ENCODE measurements at places on chromosomes 3 and 15.

DNA sequence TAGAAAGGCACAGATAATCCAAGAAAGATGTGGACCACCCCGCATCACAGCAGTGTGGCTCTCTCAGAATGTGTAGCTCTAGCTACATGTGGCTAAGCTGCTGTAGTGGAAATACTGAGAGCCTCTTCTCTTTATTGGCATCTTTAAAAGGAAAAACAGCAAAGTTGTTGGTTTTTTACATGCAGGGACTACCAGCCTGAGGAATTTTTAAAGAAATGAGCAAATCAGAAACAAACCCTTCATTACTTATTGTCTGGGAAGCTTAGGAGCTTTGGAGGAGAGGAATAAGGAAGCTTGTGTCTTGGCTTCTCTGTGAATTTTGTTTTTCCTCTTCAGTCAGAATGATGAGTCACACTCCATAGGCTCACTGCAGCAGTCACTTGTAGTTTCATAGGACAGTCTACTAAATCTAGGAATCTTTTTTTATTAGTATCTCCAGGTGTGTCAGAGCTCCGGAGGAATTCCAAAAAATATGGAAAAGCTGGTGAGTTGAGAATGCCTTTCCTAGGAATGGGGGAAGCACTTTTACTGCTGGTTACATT lies 27.5 kb downstream of the POLG start:
- ATAC-seq, result no peak

DNA sequence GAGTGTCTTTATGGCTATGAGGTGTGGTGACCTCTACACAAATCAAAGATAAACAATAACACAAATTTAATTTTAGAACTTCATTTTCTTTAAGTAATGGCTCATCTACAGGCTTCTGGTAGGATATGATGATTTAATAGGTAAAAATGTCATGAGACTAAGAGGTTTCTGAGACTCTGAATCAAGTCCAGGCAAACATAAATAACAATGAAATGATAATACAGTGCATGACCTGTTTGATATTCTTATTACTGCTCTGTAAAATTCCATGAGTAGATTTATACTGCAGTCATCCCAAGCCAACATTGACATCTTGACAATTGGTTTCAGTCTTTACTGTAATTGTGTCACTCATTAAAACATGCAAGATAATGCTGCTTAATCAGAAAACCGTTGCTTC lies 936.8 kb downstream of the MCTP2 start:
- no peak for ATAC-seq

GRCh38 chr3:10746001-10746400 lies 70.0 kb upstream of the SLC6A11 start:
- no peak for ATAC-seq

GRCh38 chr3:15750143-15750542 lies 47.6 kb downstream of the ANKRD28 start:
- no peak for ATAC-seq

DNA sequence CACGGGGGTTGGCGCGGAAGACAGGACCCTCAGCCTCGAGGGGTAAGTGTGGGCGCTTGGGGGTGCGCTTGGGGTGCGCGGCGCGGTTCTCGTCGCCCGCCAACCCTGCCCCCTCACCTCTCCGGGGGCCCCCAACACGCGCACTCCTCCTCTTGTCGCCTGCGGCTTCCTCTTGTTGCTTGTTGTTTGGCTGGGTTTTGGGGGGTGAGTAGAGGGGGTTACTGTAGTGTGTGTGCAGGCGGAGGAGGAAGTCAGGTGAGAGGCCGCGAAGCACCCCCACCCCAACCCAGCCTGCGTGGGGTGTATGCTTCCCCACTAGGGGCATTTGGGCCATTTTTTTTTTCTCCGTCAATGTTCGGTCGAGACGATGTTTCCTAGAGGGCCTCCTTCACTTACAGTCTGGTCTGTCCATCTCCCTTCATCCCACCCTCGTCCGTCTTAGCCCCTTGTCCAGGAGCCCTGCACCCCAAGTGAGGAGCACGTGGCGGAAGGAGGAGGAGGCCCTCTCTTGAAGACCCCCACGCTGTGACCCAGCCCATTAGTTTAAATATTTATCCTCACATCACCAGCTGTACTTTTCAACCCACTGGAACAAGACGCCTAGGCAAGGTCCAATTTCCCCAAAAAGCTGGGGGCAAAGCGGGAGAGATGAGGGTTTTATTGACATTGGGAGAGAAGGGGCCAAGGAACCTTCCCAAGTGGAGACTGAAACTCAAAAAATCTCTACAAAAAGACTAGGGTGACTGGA lies 20.4 kb upstream of the SATB1 start:
- peak; percentile 84 for ATAC-seq

DNA sequence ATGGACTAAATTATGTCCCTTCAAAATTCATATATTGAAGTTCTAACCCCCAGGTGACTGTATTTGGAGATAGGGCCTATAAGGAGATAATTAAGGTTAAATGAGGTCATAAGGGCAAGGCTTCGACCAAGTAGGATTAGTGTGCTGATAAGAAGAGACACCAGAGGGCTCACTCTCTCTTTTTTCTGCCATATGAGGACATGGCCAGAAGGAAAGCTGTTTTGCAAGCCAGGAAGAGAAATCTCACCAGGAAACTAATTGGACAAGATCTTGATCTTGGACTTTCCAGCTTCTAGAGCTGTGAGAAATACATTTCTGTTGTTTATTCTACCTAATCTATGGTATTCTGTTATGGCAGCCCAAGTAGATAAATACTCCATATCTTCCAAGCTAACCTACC lies 503.6 kb upstream of the NAALADL2 start:
- ATAC-seq, result no peak

GRCh38 chr3:123861081-123861836 lies 22.9 kb downstream of the MYLK start:
- peak; percentile 44 for ATAC-seq

DNA sequence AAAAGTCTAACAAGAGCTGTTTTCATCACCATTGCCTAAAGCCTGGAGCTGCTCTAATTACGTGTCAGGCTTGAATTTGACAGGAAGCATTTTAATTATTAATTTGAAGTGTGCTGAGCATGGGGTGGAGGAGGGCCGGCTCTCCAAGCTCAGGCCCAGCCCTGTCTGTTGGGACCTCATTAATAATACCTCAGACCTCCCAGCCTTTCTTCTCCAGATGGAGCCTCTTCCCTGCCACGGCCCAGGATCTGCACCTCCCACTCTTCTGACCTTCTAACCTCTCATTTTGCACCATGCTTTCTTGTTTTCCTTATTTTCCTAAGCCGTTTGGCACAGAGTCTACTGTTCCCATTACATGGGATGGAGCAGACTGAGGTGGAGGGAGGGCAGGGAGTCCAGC lies 30.0 kb downstream of the INSYN1 start:
- ATAC-seq, result no peak

DNA sequence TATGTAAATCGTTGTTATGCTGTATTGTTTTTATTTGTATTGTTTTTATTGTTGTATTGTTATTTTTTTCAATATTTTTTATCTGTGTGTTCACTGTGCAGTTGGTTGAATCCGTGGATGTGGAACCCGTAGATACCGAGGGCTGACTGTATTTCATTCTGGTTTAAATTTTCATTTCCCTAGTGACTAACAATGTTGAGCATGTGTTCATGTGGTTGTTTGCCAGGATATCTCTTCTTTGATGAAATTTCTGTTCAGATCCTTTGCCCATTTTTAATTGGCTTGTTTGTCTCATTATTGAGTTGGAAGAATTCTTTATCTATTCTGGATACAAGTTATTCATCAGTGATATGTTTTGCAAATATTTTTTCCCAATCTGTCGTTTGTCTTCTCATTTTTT lies 29.7 kb downstream of the STOML1 start:
- no peak for ATAC-seq

GRCh38 chr3:62416144-62416543 lies 42.8 kb upstream of the FEZF2 start:
- ATAC-seq, result no peak

DNA sequence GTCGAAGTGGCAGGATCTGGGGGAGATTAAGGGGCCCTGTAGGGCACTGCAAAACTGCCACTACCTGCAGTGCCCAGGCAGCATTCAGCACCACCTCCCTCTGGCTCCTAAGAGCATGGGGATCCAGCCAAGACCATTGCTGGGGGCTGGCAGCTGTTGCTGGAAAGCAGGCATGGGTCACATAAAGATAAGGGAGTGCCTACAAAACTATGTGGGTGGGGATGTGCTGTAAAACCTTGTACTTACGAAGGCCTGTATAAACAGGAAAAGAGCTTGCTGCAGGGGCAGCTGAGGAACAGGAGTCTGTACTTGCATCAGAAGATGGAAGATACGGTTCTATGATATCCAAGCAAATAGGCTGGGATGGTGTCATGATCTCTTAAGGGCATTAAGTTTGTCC lies 27.1 kb downstream of the IL20RB start:
- ATAC-seq, result no peak

DNA sequence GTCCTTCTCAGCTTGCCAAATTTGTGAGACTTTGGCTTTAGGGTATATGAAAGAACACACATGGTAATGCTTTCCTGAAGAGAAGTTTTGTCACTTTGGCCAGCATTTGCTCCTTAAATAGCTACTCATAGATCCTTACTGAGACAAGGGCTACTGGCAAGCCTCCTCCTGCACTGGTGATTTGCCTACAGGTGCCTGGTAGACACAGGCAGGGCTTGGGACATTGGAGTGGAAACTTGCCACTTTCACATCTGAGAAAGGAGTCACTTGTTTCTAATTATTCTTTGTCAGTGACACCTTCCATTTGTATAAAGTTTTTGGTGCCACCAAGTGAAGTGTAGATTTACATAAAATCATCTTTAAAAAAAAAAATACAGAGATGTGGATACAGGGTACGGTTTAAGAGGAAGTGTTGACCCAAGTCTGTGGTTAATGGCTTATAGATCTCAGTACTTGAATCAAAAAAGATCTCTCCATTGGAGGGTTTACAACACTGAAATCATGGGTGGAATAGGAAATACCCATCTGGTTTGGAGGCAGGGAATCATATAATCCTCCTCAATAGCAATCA lies 132.8 kb upstream of the GADL1 start:
- ATAC-seq, result no peak

DNA sequence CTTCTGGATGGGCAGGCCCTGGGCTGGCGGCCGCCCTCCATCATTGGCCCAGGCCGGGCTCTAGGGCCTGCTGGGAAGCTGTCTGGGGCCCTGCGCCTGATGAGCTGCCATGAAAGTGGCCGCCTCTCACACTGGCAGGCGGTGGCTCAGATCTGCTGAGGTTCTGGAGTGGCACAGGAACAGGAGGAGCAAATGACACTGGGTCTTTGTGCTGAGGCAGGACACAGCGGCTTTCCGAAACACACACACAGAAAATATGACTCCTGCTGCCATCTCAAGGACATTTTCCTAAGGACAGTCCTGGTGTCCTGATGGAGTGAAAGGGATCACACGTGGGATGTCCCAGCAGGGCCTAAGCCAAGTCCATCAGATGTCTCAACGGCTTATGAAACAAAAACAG lies 103.5 kb downstream of the NUP210 start:
- no peak for ATAC-seq

DNA sequence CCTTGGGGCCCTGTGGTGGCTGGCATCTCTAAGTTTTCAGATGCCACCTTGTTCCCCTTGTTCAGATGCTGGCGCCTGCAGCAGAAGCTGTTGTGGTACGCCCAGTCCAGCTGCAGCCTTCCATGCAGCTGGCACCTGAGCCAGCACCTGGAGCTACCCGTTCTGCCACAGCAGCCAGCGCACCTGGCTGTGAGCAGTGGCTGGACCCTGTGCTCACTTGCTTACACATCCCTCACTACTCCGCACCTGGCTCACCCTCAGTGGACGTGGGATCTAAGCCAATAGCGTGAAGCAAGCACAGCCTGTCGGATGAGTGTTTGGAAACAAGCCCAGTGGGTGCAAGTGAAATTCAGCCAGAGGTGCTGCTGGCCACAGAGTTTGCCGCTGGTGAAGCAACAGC lies 607.5 kb upstream of the BCHE start:
- no peak for ATAC-seq

- ATAC-seq, result no peak
Measured at GRCh38 chr3:10251006-10251405, 2.7 kb downstream of the TATDN2 start.

DNA sequence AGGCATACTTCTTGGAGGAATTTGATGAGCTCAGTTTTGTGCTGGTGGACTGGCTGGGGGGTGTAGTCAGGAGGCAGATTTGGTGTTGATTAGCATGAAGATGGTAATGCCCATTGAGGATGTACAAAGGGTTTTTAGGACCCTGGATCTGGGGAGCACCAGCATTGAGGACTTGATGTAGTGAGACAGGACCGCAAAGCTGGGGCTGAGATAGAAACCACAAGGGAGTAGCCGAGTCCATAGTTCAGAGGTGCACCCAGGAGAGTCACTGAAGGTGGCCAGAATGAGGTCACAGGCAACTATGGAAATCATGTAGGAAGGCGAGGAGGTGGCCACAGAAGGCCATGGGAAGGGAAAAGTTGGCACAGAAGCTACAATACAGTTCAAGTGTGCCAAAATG lies 2.7 kb upstream of the CDC25A start:
- ATAC-seq, result no peak
